ENCODE measurements at places on chromosomes 2 and 18.

- DNase-seq = no peak
Measured at GRCh38 chr2:164388511-164388910, 232.8 kb downstream of the GRB14 start.

DNA sequence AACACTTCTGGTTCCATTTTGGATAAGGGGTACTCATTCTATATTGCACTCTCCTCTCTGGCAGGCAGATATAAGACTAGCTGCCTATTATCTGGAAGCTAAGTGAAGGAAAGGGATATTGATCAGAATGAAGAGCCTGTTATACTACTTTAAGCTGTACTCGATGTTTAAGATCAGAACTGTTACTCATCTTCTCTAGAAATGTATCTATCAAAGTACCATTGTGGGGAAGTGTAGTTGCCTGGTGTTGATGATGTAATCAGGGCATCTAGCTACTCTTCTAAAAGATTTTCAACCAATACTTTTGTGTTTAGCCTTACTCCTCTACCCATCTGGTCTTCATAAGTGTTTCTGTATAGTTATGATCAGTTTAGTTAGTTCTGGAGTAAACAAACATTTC, 5.8 kb downstream of the CAMKMT start:
- no peak for DNase-seq

- no peak for DNase-seq
Measured at GRCh38 chr2:209553913-209554312, 130.1 kb downstream of the MAP2 start.

DNA sequence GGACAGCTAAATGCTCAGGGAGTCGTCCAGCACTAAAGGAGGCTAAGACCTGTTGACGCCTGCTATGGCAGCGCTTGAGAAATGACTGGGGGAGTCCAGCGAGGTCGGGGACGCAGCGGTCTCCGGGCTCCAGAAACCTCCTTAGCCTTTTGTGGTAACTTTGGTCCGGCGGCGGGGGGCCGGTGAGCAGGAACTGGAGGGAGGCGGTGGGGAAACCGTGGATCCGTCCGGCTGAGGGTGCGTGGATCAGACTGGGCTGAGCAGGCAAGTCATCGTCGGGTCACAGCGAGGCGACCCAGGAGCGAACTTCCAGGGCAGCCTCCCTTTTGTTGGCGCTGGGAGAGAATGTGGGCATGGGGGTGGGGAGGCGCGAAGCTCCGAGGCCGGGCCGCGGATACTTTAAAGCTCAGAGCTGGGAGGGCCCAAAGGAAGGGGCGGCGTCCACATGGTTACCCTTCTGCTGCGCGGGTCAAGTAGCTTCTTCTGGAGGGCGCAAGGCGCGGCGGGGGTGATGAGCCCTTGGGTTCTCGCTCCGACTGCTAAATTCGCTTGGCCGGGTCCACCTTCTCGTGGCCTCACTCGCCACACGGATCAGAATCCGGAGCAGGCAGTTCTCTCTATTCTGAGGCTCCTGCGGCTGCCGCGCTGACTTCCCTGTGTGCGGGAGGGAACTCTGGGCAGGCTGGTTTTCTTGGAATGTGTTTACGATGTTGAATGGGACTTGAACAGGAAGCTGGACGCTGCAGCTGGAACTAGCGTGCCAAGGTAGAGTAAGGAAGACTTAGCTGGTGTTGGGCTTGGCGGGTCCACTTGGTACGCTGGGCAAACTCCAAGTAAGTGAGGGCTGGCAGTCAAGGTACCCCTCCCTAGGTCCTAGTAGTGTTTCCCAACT, 920 bp downstream of the GULP1 start:
- DNase-seq = no peak

DNA sequence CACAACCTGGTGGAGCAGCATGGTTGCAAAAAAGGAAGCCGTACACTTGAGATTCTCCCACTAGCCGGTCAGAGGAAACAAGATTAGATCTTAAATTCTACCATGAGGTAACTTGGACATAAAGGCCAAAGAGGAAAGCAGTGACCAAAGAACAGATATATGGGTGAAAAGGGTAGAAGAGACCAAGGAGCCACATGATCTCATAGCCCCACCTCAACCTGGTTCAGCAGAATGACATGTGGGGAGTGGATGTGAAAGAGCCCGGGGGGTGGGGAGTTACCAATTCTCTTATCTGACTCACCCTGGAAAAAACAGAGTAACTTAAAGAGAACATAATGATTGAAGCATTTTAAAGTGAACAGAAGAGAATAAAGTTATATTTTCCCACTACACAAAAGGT, 683.0 kb downstream of the DSC3 start:
- no peak for DNase-seq

- DNase-seq = no peak
Measured at GRCh38 chr2:190352668-190353536, 9.5 kb downstream of the INPP1 start.

GRCh38 chr18:59718108-59718463, 20.9 kb upstream of the CCBE1 start:
- no peak for DNase-seq

DNA sequence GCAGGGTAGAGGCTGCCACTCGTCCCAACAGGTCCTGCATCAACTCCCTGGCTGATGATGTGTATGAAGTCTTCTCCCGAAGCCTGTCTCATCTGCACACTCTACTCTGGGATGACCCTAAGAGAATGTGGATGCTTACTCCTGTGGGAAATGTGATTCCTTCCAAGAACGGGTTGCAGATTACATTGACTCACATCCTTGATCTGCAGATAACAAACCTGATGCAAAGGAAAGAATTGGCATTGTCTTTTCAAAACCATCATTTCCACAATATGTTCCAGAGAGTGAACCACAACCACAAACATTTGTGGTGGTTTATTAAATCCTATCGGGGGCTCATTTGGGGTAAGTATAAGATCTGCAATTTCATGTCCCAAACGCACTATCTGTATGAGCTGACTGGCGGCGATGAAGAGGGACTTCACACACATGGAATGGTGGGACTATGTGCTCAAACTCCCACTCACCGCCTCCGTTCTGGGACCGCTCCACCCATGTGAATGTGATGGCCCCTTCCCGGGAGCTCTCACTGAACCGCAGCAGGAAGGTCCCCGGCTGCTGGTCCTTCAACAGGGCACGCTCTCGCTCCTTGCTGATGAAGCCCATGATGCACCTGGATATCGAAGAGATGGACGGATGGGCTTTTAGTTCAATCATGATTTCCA, 35.5 kb downstream of the STAT1 start:
- DNase-seq = no peak

GRCh38 chr2:96839293-96839874, 4.4 kb downstream of the ANKRD23 start:
- peak; percentile 52 for DNase-seq

- no peak for DNase-seq
Measured at GRCh38 chr18:56199580-56200330, 438.6 kb downstream of the TXNL1 start.

DNA sequence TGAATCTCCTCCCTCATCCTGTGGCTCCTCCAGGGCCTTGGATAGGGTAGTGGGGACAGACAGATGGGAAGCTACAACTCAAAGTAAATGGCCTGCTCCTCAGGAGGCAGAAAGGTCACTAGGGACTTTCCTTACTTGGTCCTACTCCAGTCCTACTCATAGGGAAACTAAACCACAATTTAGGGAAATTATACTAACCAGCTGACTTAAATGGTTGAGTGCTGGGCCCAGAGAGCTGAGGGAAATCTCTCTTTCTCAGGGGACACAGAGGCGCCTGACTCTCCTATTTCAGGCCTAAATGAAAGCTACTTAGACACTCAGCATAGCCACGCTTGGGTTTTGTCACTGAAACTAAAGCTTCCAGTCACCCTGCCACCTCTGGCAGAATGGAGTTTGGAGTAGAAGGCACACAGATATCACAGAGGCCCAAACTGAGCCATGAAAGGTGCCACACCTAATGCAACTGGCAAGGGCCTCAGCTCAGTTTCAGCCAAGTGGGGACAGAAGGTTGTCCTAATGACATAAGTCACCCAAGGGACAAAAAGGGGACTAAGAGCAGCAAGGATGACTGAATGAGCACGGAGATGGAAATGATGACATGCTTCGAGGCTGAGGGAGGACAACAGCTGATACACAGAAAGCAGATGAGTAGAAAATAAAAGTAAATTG, 24.0 kb downstream of the CERKL start:
- no peak for DNase-seq

DNA sequence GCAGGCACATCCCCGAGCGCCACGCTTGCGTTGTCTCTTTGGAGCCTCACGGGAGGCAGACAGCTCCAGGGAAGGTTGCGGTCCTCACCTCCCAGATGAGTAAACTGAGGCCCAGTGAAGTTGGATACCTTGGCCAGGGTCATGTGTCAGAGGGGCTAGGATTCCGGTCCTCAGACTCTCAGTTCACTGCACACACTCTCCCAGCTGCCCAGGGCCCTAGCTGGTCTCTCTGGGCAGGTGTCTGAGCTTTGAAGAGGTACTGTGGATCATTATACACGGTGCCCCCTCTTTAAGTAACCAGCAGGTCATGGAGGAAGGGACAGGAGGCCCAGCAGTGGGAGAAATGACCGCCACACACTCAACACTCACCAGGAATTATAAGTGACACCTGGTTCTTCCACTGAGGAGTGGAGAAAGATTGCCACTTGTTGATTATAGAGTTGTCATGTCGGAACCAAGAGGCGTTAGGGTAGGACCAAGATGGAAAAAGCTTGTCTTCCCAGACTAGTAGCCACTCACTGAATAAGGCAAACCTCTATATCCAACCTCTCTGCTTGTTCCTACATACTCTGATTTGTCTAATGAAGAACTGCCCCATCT, 588 bp downstream of the TMEM214 start:
- DNase-seq = no peak

DNA sequence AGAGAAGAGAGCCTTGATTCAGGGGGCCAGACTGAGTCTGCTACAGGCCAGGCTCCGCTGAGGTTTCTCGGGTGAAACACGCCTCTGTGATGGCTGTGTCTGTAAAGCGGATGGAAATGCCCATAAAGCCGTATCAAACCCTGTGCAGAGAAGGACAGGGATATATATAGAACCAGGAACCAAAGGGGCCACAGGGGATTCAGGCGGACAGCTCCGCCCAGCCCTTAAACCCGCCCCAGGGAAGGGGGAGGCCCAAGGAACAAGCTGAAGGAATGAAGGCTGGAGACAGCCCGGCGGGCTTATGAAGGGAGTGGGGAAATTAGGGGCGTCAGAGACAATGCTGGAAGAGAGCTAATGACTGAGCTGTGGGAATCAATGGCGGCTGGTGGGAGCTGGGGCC, 42.1 kb downstream of the NHEJ1 start:
- DNase-seq = no peak

GRCh38 chr2:1115843-1116539, 165.3 kb downstream of the SNTG2 start:
- DNase-seq = no peak

- no peak for DNase-seq
Measured at GRCh38 chr2:136054856-136055255, 63.1 kb downstream of the CXCR4 start.

- DNase-seq = no peak
Measured at GRCh38 chr2:15238028-15238427, 323.1 kb downstream of the NBAS start.

DNA sequence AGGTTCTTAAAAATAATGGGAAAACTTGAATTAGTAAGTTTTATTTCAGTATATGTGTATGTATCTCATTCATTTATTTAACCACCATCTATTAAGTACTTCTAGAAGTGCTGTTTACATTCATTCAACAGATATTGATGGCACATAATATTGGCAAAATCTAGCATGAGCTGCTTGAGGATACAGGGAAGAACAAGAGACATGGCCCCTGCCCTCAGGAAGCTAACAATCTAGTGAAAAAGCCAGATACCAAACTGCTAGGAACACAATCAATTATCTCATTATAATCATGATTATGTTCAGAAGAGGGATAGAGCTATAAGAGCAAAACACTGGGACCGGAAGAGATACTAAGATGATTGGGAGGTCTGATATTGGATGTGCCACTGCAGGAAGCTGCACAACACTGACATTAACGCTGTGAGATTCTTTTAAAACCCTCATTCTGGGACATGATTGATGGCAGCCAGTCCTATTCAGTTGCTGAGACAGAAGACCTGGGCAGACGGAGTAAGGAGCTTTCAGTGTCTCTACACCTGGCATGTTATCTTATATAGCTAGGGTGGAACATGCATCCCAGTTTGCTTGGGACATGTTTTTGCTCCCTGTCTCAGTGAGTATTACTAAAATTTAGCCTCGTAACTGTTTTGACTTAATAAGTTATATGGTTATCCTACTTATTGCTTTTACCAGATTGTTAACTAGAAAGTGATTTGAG, 314.1 kb downstream of the STK39 start:
- DNase-seq = no peak

GRCh38 chr2:190927301-190927700, 46.7 kb downstream of the GLS start:
- DNase-seq = no peak

DNA sequence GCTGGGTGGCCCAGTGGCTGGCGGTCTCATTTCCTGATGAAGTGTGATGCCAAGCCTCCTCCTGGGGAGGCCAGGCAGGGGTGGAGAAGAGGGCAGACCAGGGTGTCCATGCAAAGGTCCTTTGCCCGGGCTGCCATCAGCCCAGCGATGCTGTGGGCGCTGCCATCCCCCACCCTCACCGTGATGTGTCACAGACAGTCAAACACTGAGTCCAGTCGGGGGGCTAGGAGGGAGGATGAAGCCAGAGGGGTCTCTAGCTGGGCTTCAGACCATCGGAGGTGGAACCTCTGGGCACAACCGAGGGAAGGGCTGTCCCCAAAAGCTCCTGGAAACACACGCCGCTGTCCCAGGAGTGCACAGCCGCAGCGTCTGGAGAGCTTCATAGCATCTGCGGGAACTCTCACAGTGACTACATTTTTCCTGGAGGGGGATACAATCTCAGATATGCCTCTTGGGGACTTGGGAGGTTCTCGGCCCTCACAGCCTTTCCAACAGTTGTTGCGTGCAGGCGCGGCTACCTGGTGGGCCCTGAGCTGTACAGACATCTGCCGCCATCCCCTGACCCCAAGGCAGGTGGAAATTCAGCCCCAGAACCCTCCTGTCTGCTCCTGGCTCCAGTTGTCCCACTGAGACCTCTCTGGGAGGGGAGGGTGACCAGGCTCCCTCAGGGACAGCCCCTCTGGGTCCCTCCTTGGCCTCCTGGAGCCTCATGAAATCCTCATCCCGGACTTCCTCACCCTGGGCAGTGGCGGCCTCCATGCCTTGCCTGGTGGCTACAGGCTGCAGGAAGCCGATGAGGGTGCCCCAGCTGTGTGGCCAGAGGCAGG, 26.5 kb upstream of the OTOS start:
- DNase-seq = no peak

GRCh38 chr2:27572998-27573429, 9.8 kb upstream of the ZNF512 start:
- no peak for DNase-seq

GRCh38 chr2:165328272-165328671, 89.1 kb downstream of the SCN2A start:
- no peak for DNase-seq

DNA sequence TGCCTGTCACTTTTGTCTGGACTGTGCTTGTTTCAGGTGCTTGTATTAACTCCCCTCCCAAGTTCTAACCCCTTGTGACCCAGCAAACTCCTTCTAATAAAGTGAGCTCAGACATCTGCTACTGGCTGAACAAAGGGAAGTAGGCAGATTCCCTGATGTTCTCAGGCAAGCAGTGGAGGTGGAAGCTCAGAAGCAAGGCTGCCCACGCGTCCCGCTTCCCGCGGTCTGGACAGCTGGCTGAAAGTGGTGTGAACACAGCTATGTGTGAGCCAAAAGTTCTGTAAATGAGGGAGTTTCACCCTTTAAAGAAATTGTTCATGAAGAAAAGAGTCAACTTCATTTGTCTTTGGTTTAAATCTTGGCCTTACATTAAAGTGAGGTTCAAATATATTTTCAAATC, 40.0 kb downstream of the NAPG start:
- DNase-seq = no peak
